Ovary (tissue), 10 donors: ENCODE measurements at places on chromosomes 5 and 9. TPM values are rescaled to one million over a fixed set of nuclear protein-coding genes. Genes with fewer than 3 reads are reported as not detected.
A peak's percentile ranks its signal among the peaks of the same experiment; 100 is the strongest.

GRCh38 chr5:134444941-134445471 lies 33.3 kb upstream of the CDKN2AIPNL start:
- H3K4me1 ChIP-seq = no peaks in the 10 kb centered on the region
- no peak overlapping the region for H3K27ac ChIP-seq
- H3K36me3 ChIP-seq = no peaks in the 10 kb centered on the region
- DNase-seq = no peak
- H3K4me3 ChIP-seq = no peak overlapping the region
- no peaks in the 10 kb centered on the region for H3K27me3 ChIP-seq

- no peaks in the 10 kb centered on the region for H3K4me1 ChIP-seq
- H3K4me3 ChIP-seq = no peak overlapping the region
- DNase-seq = no peak
- H3K27me3 ChIP-seq = no peaks in the 10 kb centered on the region
- no peak overlapping the region for H3K27ac ChIP-seq
These were observed 647.0 kb downstream of the EFNA5 start for GRCh38 chr5:107023732-107024131.

DNA sequence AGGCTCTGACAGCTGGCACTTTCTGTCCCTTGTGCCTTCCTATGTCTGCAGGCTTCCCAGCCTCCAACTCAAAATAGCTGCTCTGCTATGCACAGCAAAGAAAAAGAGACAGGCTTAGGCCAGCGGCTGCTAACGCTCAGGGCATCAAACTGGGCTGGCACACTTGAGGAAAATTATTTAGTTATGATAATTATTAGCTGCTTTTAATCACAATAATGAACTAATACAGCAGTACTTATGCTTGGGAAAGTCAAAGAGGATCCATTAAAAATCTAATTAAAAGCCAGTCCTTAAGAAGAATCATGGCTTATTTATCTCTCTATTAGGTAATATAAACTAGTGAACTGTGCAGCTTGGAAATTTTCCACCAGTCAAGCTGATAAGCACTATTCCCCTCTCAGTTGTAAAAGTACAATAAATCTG lies 233.2 kb downstream of the SLIT3 start:
- DNase-seq = no peak
- no peaks in the 10 kb centered on the region for H3K4me1 ChIP-seq
- no peak overlapping the region for H3K27ac ChIP-seq
- no peaks in the 10 kb centered on the region for H3K27me3 ChIP-seq
- no peaks in the 10 kb centered on the region for H3K36me3 ChIP-seq

DNA sequence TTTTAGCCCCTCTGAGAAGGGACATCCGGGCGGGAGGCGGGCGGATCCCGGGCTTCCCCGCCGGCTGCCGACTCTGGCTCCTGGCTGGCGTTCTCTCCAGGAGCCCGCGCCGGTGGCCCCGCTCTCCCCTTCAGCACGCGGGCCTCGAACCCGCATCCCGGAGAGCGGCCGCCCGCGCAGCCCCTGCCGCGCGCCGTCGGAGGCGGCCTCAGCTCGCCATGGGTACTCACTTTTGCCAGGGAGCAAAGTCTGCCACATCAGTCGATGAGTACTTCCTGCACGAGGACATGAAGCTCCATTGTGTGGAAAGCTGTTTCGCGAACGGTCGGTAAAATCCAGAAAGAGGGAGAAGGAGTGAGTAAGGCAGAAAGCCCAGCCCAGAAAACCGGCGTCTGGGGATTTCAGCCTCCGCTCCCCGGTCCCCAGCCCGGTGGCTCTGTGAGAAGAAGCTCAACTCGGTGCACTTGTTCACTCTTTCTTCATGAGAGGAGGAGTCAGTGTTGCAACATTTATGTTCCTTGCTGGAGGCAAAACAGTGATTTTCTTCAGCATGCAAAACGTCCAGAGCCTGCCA lies at the start of gene PRLR:
Gene PRLR (minus strand): TSS at position 450 of the 574 bp plus-strand sequence. CDS start 140,867 bp downstream, outside the sequence.
- peaks cover 12% of the 10 kb centered on the region for H3K4me1 ChIP-seq
- H3K27me3 ChIP-seq = no peaks in the 10 kb centered on the region
- H3K4me3 ChIP-seq = peak within 1 kb of the TSS; percentile 71
- peak; percentile 48 for DNase-seq

GRCh38 chr9:27671636-27672035 lies 98.4 kb upstream of the C9orf72 start:
- no peaks in the 10 kb centered on the region for H3K27me3 ChIP-seq
- no peak overlapping the region for H3K4me3 ChIP-seq
- no peak overlapping the region for H3K27ac ChIP-seq

DNA sequence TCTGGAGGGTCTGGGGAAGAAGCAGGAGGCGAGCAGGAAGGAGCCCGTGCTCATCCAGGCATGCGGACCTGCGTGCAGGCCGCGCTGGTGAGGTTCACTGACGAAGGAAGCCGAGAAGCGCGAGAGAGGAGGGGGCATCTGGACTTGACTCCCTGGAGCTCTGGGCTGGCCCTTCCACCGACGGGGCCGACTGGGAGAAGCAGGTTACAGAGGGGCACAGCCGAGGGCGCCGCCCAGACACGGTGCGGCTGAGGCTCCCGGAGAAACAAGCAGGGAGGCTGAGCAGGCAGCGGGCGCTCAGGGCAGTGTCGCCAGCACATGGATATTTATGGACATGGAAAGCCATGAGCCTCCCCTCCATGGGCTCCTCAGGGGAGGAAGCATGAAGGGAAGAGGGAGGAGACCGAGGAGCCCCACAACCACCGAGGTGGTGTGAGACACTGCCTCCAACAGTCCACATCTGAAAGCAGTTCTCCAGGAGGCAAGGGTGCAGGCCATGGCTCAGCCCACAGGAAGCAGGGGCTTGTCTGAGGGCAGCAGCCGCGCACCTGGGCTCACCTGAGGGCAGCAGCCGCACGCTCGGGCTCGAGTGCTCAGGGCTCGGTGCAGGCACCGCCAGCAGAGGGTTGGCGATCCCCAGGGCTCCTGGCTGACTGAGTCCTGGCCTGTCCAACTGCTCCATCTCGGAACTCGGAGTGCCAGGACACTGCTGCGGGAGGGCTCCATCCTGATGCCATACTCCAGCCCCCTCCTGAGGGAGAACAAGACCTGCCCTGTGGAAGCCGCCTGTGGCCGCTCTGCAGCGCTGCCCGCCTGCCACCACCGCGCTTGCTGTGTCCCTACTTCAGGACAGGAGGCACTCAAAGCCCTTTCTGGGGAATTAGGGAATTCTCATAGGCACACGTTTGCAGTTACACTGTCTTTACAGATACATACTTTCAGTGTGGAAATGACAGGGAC lies 15.7 kb upstream of the INPP5E start:
- no peak overlapping the region for H3K4me3 ChIP-seq
- no peak overlapping the region for H3K27ac ChIP-seq
- no peak for DNase-seq

DNA sequence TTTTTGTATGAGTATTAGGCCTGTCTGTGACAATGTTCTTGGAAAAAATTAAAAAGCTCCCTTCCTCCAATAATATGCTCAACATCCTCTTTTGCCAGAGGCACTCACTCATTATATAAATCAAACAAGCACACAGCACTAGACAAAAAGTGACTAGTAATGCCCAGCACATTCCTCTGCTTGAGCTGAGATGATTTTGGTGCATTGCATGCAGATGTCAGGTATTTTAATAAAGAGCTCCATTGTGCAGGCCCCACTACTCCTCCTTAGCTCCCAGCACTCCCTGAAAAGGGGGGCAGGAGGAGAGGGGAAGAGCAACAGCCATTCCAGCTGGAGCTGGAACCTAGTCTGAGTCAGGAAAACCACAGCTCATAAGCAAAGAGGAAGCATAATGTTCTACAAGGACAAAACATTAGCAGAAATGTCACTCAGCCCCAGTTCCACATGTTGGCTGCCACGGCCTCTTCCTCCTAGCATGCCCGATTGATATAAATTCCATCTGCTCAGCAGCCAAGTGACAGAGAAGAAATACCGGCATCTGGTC lies 348.5 kb downstream of the BNC2 start:
- no peaks in the 10 kb centered on the region for H3K36me3 ChIP-seq
- peak overlapping the region; percentile 68 for H3K27ac ChIP-seq
- no peaks in the 10 kb centered on the region for H3K27me3 ChIP-seq
- peak; percentile 47 for DNase-seq
- H3K4me1 ChIP-seq = peaks cover 11% of the 10 kb centered on the region

DNA sequence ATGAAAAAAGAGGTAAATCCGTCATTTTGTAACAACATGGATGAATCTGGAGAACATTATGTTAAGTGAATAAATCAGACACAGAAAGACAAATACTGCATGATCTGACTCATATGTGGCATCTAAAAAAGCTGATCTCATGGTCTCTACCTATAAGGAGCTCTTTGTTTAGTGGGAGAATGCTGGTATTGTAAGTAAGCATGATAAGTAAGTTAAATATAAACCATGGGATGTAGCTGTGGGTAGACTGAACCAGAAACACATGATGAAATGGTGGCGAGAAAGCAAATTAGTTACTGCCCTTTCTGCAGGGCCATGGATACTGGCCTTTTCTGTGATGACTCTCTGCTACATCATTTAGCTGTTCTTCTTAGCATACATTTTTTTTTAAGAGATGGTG lies 66.4 kb upstream of the RUSC2 start:
- H3K4me1 ChIP-seq = no peaks in the 10 kb centered on the region
- H3K4me3 ChIP-seq = no peak overlapping the region
- no peaks in the 10 kb centered on the region for H3K27me3 ChIP-seq
- H3K36me3 ChIP-seq = no peaks in the 10 kb centered on the region
- DNase-seq = no peak
- H3K27ac ChIP-seq = no peak overlapping the region

DNA sequence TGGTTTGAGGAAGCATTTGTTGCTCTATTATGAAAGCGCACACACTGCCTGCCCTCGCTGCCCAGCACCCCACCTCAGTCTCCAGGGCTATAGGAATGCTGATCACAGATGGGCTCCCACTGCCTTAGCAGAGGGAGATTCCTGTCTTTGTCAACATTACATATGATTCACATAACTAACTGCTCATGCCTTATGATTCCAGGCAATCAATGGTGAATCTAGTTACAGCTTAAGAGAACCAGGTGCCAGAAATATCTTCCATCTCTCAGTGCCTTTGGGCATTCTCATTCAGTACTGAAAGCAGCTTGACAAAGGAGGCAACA lies 458.9 kb upstream of the C9orf72 start:
- no peak for DNase-seq
- H3K27ac ChIP-seq = no peak overlapping the region

The FREM1 gene
- 3.3 TPM for total RNA-seq

The BHMT2 gene
- 12.4 TPM for total RNA-seq

The SUSD3 gene
- 54.5 TPM for total RNA-seq

The ETF1 gene
- total RNA-seq = 70.3 TPM

The KCNIP1 gene
- 0.24 TPM for total RNA-seq

The CXCL14 gene
- 1.8 TPM for total RNA-seq

The LHX3 gene
- not detected for total RNA-seq
